Esophagus squamous epithelium (tissue), 5 donors: ENCODE measurements at places on chromosomes 5 and 9.

DNA sequence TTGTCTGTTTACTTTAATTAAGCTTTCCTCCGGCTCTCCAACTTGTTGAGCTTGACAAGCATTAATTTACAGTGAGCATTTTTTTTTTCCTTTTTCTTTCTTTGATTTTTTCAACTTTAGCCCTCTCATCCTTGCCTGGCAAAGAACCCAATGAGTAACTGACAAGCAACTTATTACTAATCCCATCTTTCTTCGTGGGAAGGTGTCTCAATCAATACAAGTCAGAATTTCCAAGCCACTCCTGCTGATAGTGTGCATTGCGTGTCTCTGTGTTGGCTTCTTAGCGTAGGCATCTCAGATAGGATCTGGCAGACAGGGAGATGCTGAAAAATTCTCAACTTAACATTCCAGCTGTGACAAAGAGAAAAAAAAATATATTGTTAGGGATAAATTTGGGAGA lies 527.7 kb upstream of the WWC1 start:
- no peak for DNase-seq

DNA sequence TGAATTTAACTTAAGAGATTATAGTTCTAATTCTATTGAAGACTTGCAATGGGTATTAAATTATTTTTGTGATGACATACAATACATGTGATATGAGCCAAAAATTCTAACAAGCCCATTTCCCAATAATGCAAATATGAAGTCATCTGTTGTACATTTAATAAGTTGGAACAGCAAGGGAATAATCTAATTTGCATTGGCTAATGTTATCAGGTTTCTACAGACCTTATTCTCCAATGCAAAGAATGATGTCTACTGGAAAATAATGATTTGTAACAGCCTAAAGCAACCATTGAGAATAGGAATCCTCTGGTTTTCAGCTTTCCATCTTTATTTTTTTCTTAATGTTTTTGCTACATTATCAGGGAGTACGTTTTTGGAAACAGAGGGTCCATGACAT lies 89.1 kb upstream of the MINAR2 start:
- no peak for DNase-seq

GRCh38 chr5:19240170-19240569 lies 747.8 kb downstream of the CDH18 start:
- no peak for DNase-seq

- no peak for DNase-seq
Observed at GRCh38 chr5:56501781-56502557, 268.8 kb upstream of the ANKRD55 start.

DNA sequence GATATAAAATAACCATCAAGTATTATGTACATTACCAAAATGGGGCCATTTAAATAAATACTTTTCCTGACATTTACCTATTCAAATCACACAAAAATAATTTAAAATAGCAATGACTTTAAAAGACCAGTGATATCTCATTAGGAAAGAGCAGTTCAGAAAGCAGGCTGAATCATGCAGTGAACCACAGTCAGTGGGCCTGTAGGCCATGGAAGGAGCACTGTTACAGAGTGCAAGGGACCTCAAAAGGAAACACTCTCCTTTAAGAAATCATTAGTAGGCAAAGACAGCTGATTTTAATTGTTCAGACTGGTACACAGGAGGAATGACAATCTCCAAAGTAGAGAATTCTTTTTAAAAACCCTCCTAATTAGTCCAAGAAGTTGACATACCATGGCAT lies 283.5 kb upstream of the EFNA5 start:
- no peak for DNase-seq

DNA sequence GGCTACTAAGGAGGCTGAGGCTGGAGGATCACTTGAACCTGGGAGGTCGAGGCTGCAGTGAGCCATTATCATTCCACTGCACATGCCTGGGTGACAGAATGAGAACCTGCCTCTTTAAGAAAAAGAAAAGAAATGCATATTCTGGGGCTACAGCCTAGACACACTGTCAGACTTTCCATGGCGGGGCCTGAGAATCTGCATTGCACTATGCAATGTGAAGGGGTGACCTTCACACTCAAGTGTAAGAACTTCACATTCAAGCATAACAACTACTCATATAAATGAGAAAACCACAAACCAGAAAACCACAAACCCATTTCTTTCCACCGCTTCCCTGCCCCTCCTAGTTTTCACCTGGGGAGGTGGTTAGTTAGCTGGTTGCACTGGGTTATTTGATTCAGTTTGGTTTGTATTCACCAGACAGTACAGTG lies 18.0 kb upstream of the FBP2 start:
- DNase-seq: no peak

GRCh38 chr5:174397206-174397605 lies 327.2 kb upstream of the MSX2 start:
- no peak for DNase-seq

- DNase-seq: no peak
Observed at GRCh38 chr9:132182314-132183091, 20.6 kb downstream of the NTNG2 start.

DNA sequence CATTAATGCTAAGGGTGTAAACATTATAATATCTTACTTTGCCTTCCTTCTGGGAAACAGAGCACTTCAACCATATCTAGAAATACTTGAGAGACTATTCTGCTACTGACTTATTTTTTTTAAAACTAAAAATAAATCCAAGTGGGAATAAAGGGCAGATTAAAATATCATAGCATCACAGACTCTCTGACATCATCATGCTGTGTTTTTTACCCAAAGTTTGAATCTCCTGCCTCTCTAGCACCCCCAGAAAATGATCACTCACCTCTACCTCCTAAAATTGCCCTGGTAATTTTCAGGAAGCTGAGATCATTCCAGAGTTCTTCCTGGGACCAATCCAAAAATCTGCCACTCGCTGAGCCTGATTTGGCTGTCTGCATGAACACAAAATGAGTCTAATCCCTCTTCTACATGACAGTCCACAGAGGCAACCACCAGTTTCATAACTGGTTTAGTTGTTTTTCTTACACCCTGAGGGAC lies 813.8 kb upstream of the DMAC1 start:
- DNase-seq: no peak

- no peak for DNase-seq
Observed at GRCh38 chr9:19998153-19998552, 209.3 kb upstream of the SLC24A2 start.

DNA sequence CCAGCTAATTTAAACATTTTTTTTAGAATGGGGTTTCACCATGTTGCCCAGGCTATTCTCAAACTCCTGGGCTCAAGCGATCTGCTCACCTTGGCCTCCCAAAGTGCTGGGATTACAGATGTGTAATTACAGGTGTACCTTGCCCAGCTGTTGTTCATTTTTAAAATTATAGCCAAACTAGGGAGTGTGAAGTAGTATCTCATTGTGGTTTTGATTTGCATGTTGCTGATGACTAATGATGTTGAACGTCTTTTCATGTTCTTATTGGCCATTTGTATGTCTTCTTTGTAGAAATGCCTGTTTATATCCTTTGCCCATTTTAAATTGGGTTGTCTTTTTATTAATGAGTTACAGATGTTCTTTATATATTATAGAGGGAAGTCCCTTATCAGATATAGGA lies 31.5 kb downstream of the EHMT1 start:
- DNase-seq: no peak

DNA sequence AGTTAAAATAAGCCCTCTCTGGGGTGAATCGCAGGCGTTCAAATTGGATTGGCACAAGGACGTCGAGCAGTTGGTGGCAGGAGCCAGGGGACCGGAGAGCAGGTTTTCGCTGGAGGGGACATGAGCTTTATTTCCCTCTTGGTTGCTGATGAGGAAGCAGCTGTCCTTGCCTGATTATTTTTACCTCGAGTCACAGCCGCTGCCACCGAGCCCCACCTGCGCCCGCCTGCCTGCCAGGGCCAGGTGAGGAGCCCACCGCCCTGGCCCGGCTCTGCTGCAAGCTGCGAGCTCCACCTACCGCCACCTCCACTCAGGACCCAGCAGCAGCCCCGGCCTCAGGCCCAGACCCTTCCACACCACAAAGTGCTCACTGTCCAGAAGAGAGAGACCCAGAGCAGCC lies 9.0 kb upstream of the ADGRD2 start:
- no peak for DNase-seq

GRCh38 chr5:155082401-155082800 lies 68.8 kb downstream of the KIF4B start:
- no peak for DNase-seq
